ENCODE measurements at places on chromosomes 1 and 21.

DNA sequence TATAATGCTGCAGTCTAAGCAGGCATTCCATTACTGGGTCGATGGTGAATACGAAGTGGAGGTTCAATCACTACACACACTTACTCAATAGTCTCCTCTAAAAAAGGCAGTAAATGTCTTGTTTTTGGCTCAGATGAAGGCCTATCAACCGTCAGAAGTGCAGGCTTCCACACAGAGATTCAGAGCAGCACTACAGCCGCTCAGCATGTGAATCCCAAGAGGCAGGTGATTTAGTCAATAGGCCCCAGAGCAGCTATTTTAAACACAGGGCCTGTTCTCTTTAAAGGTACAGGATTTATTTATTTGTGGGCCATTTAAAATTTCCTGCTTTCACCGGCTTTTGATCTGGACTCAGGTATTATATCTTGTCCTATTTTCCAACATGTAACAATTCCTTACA is 293.7 kb downstream of the RGS7 start:
- no peak for DNase-seq

GRCh38 chr1:38029685-38030511 is 16.7 kb downstream of the POU3F1 start:
- DNase-seq, result peak; percentile 71

- no peak for DNase-seq
These were observed 28.7 kb downstream of the STYXL2 start for GRCh38 chr1:167122568-167122967.

DNA sequence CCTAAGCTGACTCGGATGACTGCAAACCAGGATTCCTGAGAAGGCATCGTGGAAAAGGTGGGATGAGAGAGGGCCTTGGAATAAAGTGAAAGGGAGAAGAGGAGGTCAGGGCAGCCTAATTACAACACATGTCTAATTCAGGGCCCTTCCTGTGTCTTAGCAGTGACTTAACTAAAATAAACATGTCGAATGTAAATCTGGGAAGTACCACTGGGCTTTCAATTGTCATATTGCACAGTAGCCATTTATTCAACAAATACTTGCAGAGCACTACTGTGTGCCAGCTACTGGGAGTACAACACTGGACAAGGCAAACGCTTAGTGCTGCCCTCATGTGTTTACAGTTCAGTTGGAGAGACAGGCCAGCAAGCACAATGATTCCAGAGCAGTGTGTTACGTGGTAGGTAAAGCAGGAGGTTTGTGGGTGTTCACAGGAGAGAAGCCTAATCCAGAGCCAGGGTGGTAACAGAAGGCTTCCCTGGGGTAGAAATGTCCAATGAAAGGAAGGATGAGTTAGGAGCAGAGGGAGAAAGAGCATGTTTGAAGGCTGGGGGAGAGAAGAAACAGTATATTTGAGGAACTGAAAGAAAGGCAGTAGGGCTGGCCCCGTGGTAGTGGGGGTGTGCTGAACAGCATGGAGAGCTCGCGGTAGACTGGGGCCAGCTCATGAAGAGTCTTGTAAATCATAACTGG is 38.0 kb upstream of the RASAL2 start:
- DNase-seq, result no peak
